ENCODE measurements at places on chromosomes 5 and 9.

DNA sequence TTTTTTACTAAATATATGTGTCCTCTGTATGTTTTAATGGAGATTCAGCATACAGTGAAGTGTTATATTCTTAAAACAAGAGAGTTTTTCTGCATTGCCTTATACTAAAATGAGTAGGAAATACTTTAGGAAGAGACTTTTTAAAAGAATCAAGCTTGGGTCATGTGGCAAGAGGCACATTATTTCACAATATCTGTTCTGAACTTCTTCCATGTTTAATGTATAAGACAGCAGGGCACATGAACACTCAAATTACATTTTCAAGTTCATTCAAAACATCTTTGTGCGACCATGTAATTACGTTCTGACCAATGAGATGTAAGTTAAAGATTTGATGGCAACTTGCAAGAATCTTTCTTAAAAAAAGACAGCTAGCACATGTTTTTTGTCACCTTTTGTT lies 1055.9 kb downstream of the NR2F1-AS1 start:
- no peak for DNase-seq

DNA sequence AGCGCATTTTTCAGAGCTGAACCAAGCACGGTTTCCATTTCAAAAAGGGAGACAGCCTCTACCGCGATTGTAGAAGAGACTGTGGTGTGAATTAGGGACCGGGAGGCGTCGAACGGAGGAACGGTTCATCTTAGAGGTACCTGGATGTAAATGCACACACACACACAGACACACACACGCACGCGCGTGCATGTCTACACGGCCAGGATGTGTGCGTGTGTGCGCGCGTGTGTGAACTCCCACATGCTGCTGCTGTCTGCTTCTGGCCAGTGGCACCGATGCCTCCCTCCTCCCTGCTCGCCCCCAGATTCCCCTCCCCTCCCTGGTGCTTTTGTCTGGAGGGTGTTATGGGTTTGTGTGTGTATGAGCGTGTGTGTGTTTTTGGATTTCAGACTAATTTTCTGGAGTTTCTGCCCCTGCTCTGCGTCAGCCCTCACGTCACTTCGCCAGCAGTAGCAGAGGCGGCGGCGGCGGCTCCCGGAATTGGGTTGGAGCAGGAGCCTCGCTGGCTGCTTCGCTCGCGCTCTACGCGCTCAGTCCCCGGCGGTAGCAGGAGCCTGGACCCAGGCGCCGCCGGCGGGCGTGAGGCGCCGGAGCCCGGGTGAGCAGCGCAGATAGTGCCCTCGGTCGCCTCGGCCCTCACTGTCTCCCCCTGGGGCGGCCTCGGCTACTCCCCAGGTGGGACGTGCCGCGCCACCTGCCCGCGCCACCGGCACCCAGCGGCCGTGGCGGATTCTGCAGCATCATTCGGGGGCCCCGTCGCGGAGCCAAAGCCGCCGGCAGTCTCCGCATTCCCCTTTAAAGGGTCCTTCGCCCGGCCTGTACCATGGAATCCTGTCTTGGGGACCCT lies at the start of gene NTRK2:
Gene NTRK2, plus strand, starts transcription at position 442 of the 850 bp plus-strand sequence. CDS start 1,020 bp downstream, outside the sequence.
- no peak for DNase-seq

DNA sequence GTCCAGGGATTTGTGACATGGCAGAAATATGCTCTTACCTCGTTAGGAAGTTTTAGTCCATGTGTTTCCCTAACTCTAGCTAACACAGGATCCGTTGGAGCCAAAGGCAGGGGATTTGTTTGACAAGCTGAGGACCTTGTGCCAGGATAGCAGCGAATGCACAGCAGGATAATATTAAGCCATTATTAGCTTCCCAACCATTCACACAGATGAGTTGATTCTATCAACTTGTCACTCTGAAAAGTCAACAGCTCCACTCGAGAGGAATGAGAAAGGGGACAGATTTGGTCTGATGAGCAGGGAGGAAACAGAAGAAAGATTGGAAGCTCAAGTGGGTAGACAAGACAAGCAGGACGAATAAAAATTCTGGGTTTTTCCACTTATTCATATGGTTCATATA lies 106.2 kb downstream of the FSTL4 start:
- DNase-seq, result no peak

DNA sequence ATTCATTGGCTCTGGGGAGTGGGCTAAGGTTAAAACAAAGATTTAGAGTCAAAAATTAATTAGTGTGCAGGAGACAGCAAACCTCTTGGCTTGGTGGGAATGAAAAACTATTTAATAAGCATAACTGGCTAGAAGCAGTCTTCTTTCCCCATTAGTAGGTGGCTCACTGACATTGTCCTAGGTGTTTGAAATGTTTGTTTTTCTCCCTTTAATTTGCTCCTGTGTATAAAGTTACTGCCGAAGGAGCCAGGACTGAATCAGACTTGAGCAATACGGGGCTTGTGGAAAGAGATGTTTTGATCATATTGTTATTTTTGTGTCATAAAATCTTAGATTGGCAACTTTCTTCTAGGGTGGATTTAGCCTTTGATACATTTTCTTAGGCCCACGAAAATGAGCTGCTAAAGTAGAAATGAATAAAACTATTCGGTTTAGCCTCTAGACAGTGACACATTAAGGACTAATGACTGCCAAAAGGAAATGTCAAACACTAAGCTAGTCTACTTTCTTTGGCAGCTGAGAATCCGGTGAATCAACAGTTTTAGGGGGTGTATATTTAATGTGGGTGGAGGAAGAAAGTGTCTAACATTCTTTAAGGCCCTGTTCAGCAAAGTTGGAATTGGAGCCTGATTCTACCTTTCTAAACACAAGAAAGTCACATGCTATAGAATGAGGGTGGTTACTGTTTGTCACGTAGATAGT lies 30.2 kb downstream of the LRRTM2 start:
- no peak for DNase-seq

DNA sequence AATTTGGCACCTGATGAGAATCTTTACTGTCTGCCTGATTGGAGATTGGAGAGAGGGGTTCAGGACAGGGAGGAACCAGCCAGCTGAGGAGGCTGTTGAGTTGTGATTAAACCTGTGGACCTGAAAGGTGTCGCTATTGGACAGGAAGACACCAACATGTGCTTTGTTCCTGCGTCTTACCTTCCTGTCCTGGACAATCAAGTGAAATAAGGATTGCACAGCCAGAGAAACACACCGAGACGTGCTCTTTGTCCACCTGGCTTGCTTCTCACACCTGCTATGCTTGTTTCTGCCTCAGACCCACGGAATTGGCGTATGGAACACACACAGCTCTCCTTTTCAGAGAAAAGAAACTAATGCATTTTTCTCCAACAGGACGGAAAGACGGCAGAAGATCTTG lies 57.7 kb upstream of the CTSL start:
- DNase-seq, result no peak

DNA sequence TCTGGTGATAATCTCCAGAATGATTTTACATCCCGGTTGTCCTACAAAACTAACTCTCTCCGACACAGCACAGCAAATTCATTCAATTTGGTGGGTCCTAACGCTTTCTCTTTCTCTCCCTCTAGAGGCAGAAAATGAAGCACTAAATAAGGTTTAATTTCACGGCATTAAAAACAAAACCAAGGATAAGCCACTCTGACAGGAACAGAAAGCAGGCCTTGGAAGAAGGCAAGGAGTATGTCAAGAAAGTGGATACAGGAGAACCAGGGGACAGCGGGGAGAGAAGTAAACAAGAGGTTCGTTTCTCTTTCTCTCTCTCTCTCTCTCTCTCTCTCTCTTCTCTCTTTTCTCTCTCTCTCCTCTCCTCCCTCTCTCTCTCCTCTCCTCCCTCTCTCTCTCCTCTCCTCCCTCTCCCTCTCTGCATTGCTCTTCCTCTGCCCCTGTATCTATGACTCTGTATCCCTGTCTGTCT lies 49.8 kb downstream of the EBF1 start:
- no peak for DNase-seq

GRCh38 chr5:10588109-10588775 lies 24.4 kb downstream of the ANKRD33B start:
- no peak for DNase-seq

- DNase-seq, result no peak
Measured at GRCh38 chr9:37200433-37201005, 80.1 kb downstream of the ZCCHC7 start.

DNA sequence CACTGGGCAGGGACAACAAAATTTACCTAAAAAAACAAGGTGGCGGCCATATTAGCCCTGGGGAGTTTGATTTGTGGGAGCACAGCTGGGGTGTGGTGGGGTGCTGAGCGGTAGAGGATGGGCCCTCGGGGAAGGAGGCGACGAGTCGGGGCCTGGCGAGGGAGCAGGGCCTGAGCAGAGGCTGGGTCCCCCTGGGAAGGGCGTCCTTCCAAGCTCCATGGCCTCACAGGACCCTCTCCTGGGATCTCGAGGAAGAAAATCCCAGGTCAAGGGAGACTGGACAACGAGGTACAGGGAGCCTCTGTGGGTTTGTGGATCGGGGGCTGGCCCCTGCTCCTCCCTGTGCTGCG lies 165.5 kb downstream of the CACNA1B start:
- DNase-seq, result no peak

DNA sequence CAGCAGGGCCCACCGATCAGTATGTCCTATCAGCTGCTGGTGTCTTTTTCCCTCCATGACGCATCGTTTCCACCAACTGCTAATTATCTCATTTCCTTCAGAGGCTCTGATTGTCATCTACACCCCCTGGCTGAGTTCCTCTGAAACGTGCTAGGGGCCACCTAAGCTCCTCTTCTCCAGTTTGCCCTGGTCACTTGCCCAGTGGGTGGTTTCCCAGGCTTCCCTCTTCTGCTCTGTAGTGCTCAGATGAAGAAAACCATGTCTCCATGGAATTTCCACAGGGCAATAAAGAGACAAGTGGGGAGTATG lies 65.3 kb downstream of the TSTD2 start:
- DNase-seq, result no peak

DNA sequence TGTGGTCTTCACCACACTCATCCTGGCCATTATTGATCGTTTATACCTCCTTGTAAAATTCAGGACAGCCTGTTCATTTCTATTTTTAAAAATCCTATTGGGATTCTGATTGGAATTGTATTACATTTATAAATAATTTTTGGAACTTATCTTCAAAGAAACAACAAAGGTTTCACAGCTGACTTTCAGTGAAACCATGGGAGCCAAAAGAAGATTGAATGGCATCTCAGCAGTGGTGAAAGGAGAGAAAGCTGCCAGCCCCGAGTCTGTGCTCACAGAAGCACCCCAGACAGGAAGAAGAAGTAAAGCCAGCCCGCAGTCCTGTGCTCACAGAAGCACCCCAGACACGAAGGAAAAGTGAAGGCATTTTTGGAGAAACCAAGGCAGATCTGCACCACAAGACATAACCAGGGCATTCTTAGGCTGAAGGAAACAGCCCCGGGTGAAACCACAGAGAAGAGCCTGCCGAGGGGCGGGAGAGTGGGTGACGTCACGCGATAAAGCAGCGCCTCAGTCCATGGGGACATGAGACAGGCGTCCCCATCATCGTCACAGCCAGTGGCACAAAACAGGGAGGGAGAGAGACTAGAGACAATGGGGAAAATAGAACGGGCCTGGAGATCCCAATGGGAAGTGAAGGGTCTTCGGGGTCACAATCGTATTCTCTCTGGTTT lies 42.5 kb upstream of the SLC9A3 start:
- no peak for DNase-seq

GRCh38 chr5:6831678-6832671 lies 118.7 kb downstream of the TENT4A start:
- no peak for DNase-seq

DNA sequence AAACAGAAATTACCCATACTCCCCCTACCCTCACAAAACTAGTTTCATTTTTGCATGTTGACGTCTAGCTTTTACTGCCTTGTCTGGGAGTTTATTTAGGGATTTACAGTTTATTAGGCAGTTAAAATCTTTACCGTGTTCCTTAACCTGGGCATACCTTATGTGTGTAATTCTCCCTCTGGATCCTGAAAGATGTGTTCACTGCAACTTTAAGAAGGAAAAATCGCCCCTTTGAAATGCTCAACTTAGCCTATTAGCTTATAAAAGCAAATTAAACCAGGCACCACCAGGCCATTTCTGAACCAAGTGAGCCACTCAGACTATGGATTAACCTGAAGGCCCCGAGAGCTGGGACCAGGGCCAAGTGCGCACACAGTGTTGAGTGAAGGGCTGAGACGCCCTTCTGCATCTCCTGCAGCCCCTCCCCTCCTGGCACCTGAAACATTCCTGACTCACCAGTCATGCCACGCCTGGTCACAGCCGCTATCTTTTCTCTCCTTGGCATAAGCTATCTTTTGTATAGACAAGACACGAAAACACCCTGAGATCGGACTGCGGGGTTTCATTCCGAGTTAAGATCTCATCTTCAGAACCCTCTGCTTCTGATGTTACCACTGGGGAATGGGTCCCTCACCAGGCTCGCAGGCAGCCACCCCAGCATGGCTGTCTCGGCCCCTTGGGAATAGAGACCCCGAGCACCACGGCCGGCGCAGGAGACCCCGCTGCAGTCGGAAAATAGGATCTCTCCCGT lies 111.9 kb downstream of the ROR2 start:
- DNase-seq, result no peak

DNA sequence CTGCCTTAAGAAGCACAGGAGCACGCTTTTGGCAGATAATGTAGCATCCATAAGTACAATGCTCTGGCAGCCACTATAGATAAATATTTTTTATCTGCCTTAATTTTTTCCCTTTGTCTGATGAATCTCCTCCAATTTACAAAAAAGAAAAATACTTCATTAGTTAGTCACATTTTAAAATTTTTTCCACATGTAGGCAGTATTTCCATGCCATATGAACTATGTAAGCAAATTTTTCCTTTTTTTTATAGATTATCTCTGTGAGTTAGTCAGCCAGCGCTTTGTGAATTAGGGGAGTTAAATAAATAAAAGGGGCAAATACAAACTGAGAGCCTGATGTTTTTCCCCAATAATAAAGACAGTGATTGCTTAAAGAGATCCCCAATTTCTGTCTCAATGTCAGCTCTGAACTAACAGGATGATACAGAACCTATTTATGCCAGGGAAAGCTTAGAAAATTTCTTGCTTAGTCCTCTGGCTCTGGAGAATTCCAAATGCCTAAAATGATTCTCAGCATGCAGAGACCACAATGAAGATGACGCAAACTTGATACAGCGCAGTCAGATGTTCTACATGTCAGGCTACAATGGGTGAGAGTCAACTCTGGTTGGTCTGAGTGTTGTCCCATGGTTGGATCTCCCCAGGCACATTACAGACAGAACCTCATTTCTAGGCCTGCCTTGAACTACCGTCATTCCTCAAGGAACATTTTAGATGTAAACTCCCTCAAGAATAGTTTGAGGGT lies 390.4 kb upstream of the CDH6 start:
- no peak for DNase-seq

DNA sequence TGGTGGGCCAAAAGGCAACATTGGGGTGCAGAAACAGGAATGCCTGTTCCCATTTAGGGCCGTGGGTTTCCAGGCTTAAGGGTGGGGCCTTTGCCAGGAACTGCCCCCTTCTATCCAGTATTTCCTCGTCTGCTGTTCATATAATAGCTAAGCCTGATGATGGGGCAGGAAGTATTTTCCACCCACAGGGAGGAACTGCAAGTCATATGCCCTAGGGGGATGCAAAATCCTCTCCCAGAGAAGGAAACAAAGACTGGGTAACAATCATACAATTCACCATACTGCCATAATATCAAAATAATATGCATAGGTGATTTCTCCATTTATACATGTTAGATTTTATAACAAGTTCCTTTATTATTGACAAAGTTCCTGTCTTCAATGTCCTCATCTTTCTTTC lies 20.5 kb upstream of the RPS23 start:
- DNase-seq, result no peak

All from stimulated activated CD4-positive, alpha-beta T cell treated with anti-CD3 and anti-CD28 coated beads, TNF-alpha, amount 100 ng/mL, for 1 hour (primary cell).